Dorsolateral prefrontal cortex (tissue), 122 donors: ENCODE measurements at places on chromosomes 1 and 21.

DNA sequence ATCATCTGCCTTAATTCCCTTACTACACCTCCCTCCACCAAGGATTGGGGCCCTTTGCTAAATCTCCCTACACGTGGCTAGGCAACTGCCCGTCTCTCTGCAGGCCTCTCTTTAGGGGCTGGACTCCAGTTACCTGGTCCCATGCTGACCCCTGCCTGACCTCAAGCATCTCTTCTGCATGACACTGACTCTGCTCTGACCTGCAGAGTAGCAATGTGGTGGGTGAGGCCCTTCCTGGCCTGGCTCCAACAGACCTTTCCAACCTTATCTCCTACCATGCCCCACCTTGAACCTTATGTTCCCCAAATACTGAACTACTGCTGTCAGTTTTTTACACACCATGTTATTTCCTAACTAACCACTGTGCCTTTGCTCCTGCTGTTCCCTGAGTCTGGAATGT, 45.9 kb upstream of the EPS15 start:
- DNase-seq = no peak

- no peak for DNase-seq
Measured at GRCh38 chr1:11841245-11842153, 6.1 kb downstream of the NPPA start.

- DNase-seq = no peak
Measured at GRCh38 chr21:40678681-40679284, 168.2 kb downstream of the DSCAM start.

DNA sequence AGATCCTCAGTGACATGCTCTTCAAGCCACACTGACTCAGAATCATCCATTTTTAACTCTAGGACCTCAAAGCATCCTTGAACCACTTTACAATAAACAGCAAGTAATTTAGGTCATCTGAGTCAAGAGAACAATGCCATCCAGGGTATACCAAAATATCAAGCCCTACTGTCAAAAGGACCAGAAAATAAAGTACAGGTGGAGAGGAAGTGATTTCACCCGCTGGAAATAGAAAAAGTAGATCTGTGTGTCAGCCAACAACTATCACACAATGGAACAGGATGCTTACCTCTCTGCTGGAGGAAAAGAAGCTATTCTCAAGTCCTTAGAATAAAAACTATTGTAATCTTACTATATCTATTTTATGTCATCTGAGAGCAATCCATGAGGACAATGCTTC, 37.0 kb downstream of the RERE start:
- DNase-seq = no peak
